ENCODE measurements at places on chromosomes 6 and 20. TPM values are rescaled to one million over a fixed set of nuclear protein-coding genes. Genes with fewer than 3 reads are reported as not detected.

GRCh38 chr6:32087574-32088486, 21.3 kb downstream of the TNXB start:
- DNase-seq = peak; percentile 86

- no peak for DNase-seq
Observed at GRCh38 chr20:37222086-37222485, 39.5 kb downstream of the GHRH start.

The BCAS4 gene
- 5.6 TPM for total RNA-seq

DNA sequence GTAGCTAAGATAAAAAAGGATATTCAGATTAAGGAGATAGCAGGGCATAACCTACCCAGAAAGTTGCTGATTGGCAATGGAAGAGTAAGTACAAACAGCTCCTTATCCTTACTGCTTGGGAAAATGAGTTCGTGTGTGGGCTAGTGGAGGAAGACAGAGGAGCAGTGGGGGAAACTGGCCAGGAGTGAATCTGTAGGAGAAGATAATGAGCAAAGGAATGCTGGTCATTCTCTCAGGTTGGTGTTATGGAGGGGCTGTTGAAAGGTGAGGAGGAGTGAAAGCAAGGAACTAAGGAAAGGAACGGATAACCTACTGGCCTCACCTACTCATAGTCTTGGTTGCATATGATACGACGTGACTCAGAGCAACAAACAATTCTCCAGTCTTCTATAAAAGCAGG, 7.3 kb upstream of the GJB7 start:
- DNase-seq = no peak

The SOX18 gene
- total RNA-seq = 20.0 TPM

DNA sequence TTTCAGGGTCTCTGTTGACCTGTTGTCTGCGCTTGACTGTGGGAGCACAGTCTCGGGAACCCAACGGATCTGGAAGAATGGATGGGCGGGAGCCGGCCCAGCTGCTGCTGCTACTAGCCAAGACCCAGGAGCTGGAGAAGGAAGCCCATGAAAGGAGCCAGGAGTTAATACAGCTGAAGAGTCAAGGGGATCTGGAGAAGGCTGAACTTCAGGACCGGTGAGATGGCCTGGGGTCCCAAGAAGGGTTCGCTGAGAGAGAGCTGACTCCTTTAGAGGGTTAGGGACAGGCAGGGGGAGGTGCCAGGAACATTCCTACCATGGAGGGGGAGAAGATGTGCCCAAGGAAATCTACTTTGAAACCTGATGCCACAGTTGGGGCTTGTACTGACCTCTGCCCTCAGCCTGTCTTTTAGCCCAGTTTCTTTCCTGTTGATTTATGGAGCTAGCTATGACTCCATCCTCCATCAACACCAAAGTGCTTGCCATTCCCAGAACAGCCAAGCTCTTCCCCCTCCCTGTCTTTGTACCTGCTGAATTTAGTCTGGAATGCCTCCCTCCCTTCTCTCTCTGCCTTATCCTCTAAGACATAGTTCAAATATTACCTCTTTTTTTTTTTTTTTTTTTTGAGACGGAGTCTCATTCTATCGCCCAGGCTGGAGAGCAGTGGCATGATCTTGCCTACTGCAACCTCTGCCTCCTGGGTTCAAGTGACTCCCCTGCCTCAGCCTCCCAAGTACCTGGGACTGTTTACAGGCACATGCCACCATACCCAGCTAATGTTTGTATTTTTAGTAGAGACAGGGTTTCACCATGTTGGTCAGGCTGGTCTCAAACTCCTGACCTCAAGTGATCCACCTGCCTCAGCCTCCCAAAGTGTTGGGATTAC, 12.2 kb downstream of the CEP250 start:
- no peak for DNase-seq

The TCF21 gene
- 9.6 TPM for total RNA-seq

DNA sequence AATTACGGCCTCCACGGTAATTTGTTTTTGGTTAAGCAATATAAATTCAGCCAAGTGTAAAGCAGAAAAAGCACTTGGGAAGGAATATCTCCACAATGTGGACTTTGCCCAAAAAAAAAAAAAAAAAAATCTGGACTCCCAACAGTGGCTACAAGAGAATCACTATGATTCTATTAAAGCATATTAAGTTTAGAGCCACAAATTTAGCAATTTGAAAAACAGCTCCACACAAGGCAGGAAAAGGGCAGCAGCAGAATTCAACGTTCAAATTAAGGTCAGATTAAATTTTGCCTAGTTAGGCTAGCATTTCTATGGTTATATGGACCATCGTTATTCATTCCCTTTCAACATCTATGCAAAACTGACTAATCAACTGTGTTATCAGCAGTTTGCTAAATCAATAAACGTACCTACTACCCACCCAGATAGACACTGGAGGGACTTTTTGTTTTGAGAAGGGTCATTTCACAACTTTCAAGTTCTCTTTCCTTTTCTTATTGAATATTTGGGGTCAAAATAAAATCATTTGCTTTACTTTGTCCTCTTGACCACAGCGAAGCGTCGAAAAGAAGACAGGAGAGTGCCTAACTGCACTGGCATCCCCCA, 1.0 kb downstream of the MCM9 start:
- DNase-seq = no peak

DNA sequence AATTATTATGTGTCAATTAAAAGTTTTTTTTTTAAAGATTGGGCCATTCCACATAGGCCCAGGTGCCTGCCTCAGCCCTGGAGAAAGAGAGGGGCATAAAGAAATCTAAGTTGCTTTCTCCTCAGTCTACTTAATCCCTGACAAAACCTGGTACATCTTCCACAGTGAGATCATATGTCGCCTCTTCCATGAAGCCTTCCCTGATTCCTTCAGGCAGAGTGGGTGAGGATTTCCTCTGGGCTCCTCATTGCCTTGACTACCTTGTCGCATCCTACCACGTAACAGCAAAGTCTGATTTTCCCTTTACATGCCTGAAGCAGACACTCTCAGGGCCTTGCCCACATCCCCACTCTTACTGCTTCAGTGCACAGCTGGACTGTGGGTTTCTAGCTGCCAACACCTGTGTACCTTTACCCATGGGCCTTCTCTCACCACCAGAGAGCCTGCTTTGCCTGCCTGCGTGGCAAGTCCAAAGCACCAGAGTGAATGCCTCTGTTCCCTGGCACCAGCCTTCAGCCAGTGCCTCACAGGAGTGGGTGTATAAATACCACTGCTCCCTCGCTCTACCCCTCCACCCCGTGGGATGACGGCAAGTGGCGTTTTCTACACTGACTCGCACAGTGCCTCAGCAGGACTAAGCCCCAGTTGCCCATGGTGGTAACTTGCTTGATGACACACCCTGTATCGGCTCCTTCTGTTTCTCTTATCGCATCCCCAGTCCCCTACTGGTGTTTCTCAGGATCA, 68.0 kb downstream of the EYA2 start:
- no peak for DNase-seq

The OPN5 gene
- not detected for total RNA-seq

GRCh38 chr6:1482381-1483166, 93.2 kb downstream of the FOXF2 start:
- no peak for DNase-seq

The TREML1 gene
- total RNA-seq = not detected

- peak; percentile 57 for DNase-seq
Observed at GRCh38 chr20:36573798-36574365, 485 bp downstream of the TGIF2 start.

- DNase-seq = no peak
Observed at GRCh38 chr6:121868206-121868605, 432.8 kb downstream of the GJA1 start.

DNA sequence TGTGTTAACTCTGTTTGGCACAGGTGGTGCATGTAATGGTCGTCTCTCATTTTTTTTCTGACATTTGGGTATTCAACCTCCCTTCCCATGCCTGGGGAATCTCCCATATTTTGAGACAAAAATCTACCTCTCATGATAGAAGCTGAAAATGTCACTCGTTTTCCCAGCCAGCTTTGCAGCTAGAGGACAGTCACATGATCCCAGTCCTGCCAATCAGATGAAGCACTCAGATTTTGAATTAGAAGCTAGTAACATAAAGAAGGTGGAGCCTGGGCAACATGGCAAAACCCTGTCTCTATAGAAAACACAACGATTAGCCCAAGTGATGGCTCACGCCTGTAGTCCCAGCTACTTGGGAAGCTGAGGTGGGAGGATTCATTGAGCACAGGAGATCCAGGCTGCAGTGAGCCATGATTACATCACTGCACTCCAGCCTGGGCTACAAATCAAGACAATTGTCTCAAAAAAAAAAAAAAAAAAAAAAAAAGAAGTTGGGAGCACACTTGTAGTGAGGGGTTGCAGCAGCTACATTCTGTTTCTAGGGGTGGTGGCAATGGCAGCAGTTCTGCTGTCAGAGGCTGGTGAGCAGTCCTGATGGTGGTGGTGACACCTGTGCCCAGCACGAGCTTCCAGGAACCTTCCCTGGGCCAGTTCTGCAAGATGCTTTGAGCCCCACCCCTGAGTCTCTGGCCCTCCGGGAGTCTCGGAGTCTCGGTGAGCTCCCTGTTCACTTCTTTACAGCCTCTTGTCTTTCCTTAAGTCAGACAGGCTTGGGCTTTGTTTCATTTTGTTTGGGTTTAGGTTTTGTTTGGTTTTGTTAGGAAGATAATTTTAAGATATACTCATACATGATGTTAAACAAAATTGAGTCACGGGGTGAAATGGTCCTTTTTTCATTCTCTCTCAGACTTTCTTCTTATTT, 94.1 kb upstream of the KCNG1 start:
- DNase-seq = no peak

The TMEM244 gene
- total RNA-seq = not detected

The PRDM13 gene
- not detected for total RNA-seq

The MDFI gene
- total RNA-seq = 2.2 TPM

The RIPOR3 gene
- total RNA-seq = 5.8 TPM

GRCh38 chr6:123610779-123611178, 26.0 kb downstream of the TRDN start:
- no peak for DNase-seq

- DNase-seq = no peak
Observed at GRCh38 chr6:150590446-150590845, 9.2 kb upstream of the PLEKHG1 start.

GRCh38 chr6:29769336-29769735, 46.1 kb downstream of the HLA-F start:
- DNase-seq = no peak

The PMEPA1 gene
- 18.5 TPM for total RNA-seq
